ENCODE measurements at places on chromosomes 13 and 19.
A peak's percentile ranks its signal among the peaks of the same experiment; 100 is the strongest.

GRCh38 chr13:109569958-109570711, 216.2 kb downstream of the IRS2 start:
- DNase-seq: no peak

DNA sequence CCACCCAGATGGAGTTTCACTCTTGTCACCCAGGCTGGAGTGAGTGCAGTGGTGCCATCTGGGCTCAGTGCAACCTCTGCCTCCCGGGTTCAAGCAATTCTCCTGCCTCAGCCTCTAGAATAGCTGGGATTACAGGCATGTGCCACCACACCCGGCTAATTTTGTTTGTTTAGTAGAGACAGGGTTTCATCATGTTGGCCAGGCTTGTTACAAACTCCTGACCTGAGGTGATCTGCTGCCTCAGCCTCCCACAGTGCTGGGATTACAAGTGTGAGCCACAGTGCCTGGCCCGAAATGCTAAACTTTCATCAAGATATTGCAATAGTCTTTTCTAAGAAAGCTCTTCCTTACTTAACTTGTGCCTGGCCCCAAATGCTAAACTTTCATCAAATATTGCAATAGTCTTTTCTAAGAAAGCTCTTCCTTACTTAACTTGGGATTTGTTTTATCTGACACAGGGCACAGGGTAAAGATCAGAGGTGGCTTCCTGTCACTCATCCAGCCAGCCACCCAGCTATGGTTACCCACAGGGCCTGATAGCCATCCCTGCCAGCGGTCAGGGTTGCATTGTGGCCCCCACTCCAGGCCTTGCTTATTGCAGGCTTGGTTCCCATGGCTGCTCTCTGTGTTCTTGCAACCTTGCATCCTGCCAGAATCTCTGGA, 352.3 kb upstream of the TMTC4 start:
- DNase-seq: peak; percentile 5

DNA sequence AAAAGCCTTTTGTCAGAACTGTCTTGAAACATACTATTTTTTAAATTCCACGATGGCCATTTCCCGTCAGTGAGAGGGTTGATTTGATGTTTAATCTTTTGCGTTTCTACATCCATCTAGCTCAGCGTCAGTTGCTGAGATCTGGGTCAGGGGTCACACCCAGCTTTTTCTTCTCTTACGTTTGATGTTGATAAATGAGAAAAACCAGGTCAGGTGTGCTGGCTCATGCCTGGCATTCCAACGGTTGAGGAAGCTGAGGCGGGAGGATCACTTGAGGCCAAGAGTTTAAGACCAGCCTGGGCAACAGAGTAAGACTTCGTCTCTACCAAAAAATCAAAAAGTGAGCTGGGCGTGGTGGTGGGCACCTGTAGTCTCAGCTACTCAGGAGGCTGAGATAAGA, 168.9 kb downstream of the PTPRS start:
- DNase-seq: no peak

- DNase-seq: no peak
Observed at GRCh38 chr13:49020940-49021553, 45.3 kb downstream of the FNDC3A start.

DNA sequence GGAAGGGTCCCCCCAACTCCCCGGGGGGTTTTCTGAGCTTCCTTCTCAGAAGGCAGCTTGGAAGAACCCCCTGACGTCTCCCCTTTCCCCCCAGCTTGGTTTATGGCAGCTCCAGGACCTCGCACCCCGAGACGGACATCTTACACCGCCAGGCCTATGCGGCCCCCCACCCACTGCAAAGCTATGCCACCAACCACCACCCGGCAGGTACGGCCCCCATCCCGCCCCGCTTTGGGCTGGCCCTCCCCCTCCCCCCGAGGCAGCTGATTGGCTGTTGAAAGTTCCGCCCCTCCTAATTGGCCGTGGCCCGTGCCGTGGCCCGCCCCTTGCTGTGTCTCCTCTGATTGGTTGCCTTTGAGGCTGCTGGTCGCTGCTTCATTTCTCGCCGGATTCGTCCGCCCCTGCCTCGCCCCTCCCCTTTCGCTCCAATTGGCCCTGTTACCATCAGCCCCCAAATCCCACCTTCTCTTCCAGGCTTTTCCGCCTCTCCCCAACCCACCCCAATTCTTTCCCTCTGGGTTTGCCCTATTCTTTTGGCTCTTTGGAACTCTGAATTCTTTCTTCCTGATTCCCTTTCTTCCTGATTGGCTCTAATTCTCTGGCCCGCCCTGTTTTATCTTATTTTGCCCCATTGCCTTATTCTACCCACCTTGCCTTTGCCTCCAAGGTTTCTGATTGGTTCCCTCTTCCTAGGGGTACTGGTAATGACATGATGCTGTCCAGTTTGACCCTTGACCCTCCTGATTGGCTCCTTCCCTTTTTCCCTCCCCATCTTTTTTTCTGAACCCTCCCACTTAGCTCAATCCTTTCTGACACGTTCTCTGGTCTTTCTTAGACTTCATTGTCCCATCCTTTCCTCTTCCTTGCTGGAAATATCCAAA, 2.5 kb downstream of the PRR12 start:
- peak; percentile 97 for DNase-seq

- no peak for DNase-seq
Observed at GRCh38 chr19:16527334-16527935, 14.8 kb downstream of the CHERP start.

Measured in adipocyte (in vitro differentiated cells).